ENCODE measurements at places on chromosomes 2 and 18.

GRCh38 chr2:1811258-1811970, 67.1 kb upstream of the PXDN start:
- no peak for DNase-seq

GRCh38 chr18:446941-447560, 53.5 kb downstream of the COLEC12 start:
- no peak for DNase-seq

DNA sequence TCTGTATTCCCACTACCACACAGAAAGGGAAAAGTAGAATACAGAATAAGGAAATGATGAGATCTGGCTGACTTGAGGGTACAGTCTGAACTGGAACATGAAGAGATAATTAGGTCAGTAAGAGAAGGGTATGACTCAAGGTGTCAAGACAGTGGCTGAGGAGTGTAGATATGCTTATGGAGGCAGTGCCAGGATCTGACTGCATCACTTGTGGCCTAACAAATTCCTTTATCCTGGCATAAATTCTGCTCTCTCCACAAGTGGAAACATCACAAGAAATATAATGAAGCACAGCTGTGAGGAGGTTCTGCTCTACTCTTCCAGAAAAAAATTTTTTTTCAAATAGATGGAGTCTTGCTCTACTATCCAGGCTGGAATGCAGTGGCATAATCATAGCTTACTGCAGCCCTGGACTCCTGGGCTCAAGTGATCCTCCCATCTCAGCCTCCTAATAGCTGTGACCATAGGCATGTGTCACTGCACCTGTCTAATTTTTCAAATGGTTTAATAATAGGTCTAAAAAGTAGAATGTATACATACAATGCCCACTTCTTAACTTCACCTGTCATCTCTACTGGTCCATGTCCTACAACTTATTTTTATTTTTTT, 85.3 kb downstream of the C2orf74 start:
- DNase-seq: no peak

- no peak for DNase-seq
These were observed 30.1 kb downstream of the UXS1 start for GRCh38 chr2:106163948-106164545.

- no peak for DNase-seq
These were observed 64.0 kb downstream of the TFCP2L1 start for GRCh38 chr2:121220995-121221394.

- DNase-seq: no peak
These were observed 22.6 kb upstream of the TBC1D8 start for GRCh38 chr2:101173707-101174295.

GRCh38 chr2:78978340-78978739, 47.2 kb upstream of the REG3G start:
- no peak for DNase-seq

GRCh38 chr2:45432406-45432805, 178.7 kb downstream of the SRBD1 start:
- DNase-seq: no peak

DNA sequence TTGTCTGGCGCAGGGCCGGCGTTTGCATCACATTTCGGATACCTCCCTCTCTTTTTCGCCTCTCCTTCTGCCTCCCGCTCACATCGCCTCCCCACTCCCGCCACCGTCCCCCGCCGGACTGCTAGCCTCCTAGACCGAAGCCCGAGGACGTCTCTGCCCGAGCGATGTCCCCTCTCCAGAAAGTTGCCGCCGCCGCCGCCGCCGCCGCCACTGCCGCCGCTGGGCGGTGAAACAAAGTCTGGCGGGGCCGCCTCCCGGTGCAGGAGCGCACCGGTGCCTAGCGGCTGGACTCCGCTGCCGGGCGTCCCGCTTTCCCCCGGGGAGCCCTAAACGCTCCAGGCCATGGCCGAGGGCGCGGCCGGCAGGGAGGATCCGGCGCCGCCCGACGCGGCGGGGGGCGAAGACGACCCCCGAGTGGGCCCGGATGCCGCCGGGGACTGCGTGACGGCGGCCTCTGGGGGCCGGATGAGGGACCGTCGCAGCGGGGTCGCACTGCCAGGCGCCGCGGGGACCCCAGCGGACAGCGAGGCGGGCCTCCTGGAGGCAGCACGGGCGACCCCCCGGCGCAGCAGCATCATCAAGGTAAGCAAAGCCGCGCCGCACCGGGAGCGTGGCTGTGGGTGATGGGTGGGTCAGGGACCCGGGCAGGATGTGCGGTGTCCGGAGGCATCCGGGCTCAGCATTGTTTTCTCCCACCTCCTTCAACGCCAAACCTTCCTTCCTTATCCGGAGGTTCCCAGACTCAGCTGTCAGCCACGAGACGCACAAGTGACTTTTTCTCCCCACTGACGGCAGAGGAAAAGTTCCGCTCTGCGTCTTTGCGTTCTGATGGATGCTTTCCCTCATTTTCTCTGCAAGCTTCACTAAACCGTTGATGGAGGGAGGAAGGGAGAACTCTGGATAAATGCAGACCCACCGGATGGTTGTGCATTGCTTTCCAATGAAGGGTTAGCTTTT, 643 bp downstream of the PLCL1 start:
- DNase-seq: no peak

DNA sequence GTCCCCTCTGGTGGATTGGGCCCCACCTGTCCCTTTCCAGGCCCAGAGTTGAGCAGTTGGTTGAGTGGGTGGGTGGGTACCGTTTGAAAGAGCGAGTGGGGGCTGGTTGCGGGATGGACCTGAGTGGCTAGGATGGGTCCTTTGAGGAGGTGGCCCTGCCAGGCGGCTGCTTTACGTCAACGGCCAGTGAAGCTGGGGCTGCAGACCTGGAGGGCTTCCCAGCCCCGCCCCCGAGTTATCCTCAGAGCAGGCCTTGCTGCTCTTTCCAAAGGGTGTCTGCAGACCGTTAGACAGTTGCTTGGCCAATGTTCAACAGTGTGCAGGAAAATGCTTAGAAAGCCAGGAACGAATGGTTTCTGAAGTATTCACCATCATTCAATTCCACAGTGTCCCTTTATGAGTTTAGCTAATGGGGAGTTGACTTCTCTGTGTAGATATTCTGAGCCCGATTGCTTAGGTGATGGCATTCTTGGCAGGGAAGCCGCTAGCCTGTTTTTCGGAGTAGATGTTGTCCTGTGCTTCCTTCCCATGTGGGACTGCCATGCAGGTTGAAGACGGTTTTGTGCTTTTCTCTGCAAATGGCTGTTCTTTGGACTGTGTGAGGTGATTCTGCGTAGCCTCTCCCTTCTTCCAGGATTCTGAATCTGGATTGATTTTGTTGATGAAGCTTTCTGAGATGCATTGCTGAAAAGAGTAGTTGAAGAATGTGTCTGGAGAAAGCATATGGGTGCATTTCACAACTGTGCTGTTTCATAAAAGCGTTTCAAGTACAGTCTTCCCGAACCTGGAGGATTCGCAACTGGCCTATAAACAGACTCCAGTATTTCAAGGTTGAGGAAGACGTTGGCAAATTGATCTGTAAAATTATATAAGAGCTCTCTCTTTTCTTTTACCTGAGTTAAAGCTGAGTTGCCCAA, 45.8 kb downstream of the LDLRAD4 start:
- DNase-seq: no peak

DNA sequence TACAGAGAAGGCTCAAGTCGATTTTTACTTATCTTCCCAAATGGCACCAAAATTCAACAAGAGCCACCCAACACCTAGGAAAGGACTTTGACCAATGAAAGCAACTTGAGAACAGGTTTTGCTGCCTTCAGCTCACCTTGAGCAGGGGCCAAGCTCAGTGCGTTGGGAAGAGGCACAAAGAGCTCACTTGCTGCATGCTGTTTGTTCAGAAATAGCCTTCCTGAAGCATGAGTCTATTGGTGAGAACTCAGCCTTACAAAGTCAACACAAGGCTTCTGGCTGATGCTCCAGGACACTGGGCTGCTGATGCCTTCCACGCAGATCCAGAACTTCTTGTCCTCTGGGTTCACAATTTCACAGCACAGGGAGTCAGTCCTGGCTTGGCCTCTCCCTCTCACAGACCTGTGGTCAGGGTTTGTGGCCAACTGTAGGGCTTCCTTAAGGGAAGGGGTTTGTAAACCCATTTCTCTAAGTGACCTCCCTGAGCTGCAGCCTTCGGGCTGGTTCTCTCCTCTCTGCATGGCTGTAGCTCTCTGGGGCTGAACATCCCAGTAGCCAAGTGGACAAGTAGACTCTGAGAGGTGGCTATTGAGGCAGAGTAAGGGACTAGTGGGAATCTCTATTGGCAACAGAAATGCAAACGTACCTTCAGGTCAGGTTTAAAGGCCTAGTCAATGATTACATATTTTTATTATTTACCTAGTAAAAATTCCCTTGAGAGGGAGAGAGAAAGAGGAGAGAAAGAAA, 124.7 kb upstream of the GATA6 start:
- DNase-seq: no peak

- DNase-seq: no peak
These were observed 243.0 kb downstream of the ZNF407 start for GRCh38 chr18:74840492-74841167.

DNA sequence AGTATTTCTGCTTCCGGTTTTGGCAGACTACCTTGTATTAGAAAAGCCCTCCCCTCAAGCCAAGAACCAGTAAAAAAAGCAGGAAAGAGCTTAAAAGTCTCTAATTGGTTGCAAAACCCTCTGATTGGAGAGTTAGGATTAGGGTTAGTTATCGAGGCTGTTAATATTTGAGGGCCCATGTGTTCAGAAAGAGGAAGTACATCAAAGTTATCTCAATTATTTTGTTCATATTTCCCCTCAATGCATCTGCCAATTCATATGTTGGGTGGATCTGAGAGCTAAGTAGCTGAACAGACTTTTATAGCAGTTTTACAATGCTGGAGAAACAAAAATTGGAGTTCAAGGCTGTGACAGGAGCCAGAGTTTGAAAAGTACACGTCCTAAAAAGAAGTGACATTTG, 43.1 kb upstream of the KLHL14 start:
- no peak for DNase-seq

GRCh38 chr18:33538418-33539042, 39.5 kb upstream of the ASXL3 start:
- DNase-seq: no peak

DNA sequence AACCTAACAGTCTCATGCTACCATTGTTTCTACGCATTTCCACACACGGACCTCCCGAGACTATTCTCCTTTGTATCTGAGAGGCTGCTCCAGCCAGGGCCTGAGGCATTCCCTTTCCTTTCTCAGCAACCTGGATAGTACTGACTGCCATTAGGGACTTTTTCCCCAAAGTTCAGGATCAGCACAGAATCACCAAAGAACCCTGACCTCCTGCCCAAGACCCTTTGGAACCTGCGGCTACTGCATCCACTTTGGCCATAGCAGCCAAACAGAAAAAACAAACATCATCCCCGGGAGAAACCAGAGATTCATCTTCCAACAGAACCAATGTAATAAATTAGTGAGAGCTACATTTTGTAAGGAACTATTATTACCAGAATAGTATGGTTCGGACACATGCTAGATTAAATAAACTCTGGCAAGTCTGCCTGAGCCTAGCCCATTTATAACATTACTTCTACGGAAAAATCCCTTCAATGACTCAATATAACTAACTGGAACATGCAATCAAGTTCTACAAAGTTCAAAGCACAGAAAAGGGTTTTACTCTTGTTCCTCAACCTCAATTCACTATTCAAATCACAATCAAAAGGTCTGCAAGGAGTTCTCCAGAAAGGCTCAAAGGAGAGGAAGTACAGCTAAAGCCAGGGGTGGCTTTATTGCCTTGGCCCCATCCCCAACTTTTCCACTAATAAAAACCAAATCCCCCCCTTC, 51.8 kb downstream of the LPIN2 start:
- no peak for DNase-seq

DNA sequence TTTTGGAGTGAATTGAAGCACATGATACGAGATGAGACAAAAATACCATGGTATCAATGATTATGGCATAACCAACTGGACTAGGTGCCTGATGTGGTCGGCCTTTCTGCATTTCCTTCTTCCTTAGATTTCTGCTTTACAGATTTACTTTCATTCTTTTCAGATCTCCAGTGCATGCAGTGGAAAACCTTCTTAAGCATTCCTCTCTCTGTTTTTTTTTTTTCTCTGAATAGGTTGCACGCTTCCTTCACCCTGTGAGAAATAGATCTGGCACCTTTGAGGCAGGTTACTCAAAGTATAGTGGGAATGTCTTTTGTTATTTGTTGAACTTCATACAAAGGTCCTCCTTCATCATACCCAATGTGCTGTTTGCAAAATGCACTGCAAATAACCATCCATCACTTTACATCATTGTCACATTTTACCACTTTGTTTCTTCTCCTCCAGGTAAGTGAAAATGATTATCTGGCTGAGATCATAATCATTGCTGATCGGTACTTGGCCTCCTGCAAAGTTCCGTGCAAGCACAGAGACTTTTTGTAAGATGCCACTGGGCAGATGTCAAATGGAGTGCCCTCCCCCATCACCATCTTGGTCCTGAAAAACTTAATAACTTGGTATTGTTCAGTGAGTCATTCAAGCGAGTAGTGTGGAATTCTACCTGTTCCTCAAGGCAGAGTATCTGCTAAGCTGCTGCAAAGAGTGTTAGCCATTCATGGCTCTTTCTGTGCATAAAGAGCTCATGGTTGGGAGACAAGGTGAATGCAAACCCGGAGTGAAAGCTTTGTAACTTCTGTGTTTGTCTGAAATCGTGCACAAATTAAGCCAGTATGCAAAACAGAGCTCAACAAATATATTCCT, 30.0 kb upstream of the KLHL14 start:
- DNase-seq: no peak

DNA sequence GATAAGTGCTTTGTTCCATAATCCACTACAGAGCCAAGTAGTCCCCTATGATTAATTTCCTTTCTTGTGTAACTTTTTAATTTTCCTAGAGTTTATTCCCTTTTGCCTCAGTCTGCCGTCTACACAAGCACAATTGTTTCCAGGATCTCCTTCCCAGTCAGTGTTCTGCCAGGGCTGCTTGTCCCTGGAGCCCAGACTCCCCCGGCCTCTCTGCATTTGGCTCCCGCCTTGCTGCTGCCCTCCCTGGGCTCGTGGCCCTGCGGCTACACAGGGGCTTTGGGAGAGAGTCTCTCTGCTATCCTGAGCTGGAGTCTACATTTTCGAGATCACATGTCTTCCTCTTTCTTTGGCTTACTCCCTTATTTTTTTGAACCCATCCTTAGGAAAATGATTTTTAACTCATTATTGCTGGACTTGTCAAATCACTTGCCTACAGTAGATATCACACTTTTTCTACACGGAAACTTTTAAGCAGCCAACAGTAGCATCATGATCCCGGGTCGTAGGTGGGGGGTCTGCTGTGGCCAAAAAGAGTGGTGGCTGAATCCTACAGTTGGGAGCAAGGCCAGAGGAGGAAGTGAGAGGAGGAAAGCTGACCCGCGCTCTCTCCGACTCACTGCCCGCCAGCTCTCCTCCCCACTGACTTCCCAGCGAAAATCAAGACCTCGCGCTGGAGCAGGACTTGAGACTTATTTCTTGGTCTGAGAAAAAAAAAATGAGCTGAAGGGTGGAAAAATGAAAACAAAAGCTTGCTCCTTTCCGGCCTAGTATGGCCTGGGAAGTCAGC, 9.4 kb downstream of the FBLN7 start:
- DNase-seq: no peak

DNA sequence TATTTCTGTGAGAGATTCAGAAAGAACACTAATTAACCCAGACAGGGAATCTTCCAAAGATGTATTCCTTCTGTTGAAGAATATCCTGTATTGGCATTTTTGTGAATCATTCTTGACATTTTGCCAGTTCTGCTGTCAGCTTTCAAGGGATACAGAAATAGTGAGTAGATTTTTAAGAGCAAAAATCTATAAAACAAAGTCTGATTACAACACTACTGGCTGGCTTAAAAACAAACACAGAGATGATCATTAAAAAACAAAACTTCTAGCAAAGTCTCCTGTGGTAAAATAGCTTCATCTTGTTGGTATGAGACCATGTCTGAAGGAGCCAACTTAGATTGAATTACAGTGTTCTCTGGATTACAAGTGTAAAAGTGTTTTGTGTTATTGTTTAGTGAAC, 866.3 kb upstream of the KLHL29 start:
- no peak for DNase-seq

GRCh38 chr2:38971377-38971776, 81.7 kb downstream of the ARHGEF33 start:
- DNase-seq: no peak

Measured in iPS DF 6.9 (cell line).